ENCODE measurements at places on chromosomes 2 and 18. TPM values are rescaled to one million over a fixed set of nuclear protein-coding genes. Genes with fewer than 3 reads are reported as not detected.

The PLGLB2 gene
- 1.6 TPM for total RNA-seq

The PPIL3 gene
- total RNA-seq, result 38.4 TPM

The TFCP2L1 gene
- total RNA-seq, result 73.0 TPM

The RNF152 gene
- total RNA-seq, result 18.2 TPM

The FZD7 gene
- 10.4 TPM for total RNA-seq

The HMSD gene
- not detected for total RNA-seq

The SLC25A12 gene
- 9.2 TPM for total RNA-seq

The GKN2 gene
- total RNA-seq, result not detected

The RRM2 gene
- total RNA-seq, result 5.4 TPM

The SLC4A5 gene
- total RNA-seq, result 4.7 TPM

The FAP gene
- total RNA-seq, result 1.8 TPM

The RGPD3 gene
- total RNA-seq, result 0.14 TPM

The GCKR gene
- total RNA-seq, result 7.6 TPM

The POTEJ gene
- total RNA-seq, result not detected

The UGT1A10 gene
- total RNA-seq, result 47.5 TPM

Data from mucosa of gallbladder (tissue), 1 donor.